ENCODE measurements at places on chromosomes 7 and 10. TPM values are rescaled to one million over a fixed set of nuclear protein-coding genes. Genes with fewer than 3 reads are reported as not detected.

- H3K27me3 ChIP-seq = no peaks in the 10 kb centered on the region
- no peak for DNase-seq
- H3K4me3 ChIP-seq = no peak overlapping the region
- no peak overlapping the region for H3K27ac ChIP-seq
These were observed 4.2 kb downstream of the CPVL start for GRCh38 chr7:29142021-29142727.

GRCh38 chr10:8640878-8641277 lies 586.4 kb downstream of the GATA3 start:
- no peaks in the 10 kb centered on the region for H3K27me3 ChIP-seq
- no peaks in the 10 kb centered on the region for H3K36me3 ChIP-seq
- H3K4me1 ChIP-seq = no peaks in the 10 kb centered on the region
- no peak overlapping the region for H3K4me3 ChIP-seq
- DNase-seq = no peak
- no peak overlapping the region for H3K27ac ChIP-seq

DNA sequence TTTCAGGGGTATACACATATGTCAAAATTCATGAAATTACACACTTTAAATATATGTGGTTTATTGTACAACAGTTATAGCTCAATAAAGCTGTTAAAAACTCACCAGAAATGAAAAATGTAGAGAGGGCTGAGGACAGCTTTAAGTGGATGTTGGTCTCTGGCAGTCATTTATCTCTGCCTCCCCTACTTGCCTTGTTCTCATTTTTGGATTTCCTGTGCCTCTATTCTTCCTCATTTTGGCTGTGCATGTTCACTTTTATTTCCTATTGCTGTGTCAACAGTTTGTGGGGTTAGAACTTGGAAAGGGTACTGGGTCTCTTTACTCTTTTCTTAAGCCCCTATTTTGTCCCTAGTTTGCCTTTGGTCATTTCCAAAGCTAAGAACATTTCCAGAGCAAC lies 18.6 kb upstream of the MEST start:
- no peaks in the 10 kb centered on the region for H3K27me3 ChIP-seq
- H3K4me3 ChIP-seq = no peak overlapping the region
- H3K36me3 ChIP-seq = no peaks in the 10 kb centered on the region
- H3K4me1 ChIP-seq = no peaks in the 10 kb centered on the region
- no peak for DNase-seq
- no peak overlapping the region for H3K27ac ChIP-seq

The NPSR1 gene
- not detected for total RNA-seq

DNA sequence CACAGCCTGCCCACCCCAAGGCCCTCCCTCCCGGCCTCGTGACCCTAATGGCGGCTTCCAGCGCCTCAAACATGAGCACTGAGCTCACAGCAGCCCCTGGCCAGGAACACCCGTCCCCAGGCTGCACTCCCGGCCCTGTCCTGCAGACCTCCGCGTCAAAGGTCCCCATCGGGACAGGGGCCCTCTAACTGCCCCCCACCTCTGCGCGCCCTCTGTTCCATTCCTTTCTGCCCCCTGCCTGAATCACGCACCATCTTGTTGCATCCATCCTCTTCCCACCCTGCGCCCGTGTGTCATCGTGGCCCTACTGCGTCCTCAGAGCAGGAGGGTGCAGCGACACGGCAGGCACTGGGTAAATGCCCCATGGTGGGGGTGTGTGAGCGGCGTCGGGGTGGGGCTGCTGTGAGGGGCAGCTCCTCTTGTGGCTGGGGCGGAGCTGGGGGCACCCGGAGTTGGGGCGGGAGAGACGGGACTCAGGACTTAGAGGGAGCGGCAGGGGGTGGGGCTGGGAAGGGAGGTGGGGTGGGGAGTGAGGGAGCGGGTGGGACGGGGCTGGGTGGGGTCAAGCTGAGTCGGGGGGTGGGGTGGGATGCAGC lies 13.4 kb downstream of the SLC29A4 start:
- H3K4me1 ChIP-seq = no peaks in the 10 kb centered on the region
- no peak overlapping the region for H3K27ac ChIP-seq
- DNase-seq = no peak
- no peaks in the 10 kb centered on the region for H3K27me3 ChIP-seq
- H3K4me3 ChIP-seq = no peak overlapping the region

- H3K36me3 ChIP-seq = no peaks in the 10 kb centered on the region
- no peaks in the 10 kb centered on the region for H3K4me1 ChIP-seq
- H3K4me3 ChIP-seq = no peak overlapping the region
- DNase-seq = no peak
- no peaks in the 10 kb centered on the region for H3K27me3 ChIP-seq
- no peak overlapping the region for H3K27ac ChIP-seq
These were observed 74.3 kb upstream of the PCGF5 start for GRCh38 chr10:91146146-91146545.

DNA sequence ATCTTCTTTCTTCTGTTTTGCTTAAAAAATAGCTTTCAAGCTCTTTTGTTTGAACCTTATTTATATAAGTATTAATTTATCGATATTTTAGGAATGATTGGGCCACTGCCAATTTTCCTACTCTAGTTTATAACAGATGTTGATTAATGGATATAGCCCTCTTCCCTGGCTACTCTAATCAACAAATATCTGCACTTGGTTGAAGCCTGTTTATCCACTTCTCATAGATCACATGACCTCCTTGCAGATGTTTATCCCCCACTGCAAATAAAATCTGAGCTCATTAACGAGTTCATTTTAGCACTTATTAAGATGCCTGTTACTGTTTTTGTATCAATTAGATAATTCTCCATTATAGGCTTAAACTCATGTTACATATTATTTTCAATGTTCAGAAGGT lies 715.3 kb downstream of the CNTNAP2 start:
- peaks cover 7% of the 10 kb centered on the region for H3K4me1 ChIP-seq
- no peak overlapping the region for H3K27ac ChIP-seq
- no peaks in the 10 kb centered on the region for H3K27me3 ChIP-seq
- no peak overlapping the region for H3K4me3 ChIP-seq
- H3K36me3 ChIP-seq = no peaks in the 10 kb centered on the region

The PRLHR gene
- not detected for total RNA-seq

GRCh38 chr10:43073191-43073590 lies 3.7 kb upstream of the RET start:
- no peak for DNase-seq
- H3K27ac ChIP-seq = no peak overlapping the region
- no peaks in the 10 kb centered on the region for H3K36me3 ChIP-seq

The GPRIN2 gene
- not detected for total RNA-seq

The SEPHS1 gene
- 124 TPM for total RNA-seq

- DNase-seq = peak; percentile 57
- H3K4me1 ChIP-seq = no peaks in the 10 kb centered on the region
- no peaks in the 10 kb centered on the region for H3K27me3 ChIP-seq
- H3K36me3 ChIP-seq = no peaks in the 10 kb centered on the region
- no peak overlapping the region for H3K4me3 ChIP-seq
These were observed 119.4 kb downstream of the GNAT3 start for GRCh38 chr7:80392229-80393169.

DNA sequence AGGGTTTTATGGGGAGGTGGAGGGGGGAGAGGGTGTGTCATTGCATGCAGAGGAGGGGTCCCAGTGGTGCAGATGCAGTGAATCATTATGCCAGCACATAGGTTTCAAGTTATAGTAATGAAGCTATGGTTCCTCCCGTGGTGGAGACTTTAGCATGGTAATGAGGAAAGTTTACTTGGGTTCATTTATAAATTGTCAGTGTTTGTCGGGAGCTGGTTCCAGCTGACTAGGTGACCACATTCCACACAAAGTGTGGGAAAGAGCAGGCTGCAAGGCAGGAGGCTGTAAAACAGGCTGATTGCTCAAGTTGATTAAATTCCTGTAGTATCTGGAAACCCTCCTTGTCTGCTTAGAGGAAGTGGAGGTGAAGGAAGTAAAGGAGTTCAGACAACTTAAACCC lies 78.9 kb downstream of the SRI start:
- no peak overlapping the region for H3K4me3 ChIP-seq
- no peaks in the 10 kb centered on the region for H3K36me3 ChIP-seq
- no peak overlapping the region for H3K27ac ChIP-seq
- no peak for DNase-seq
- no peaks in the 10 kb centered on the region for H3K27me3 ChIP-seq
- H3K4me1 ChIP-seq = no peaks in the 10 kb centered on the region

The GARIN1A gene
- 2.2 TPM for total RNA-seq

GRCh38 chr7:98724591-98724990 lies 107.5 kb downstream of the NPTX2 start:
- no peak for DNase-seq
- no peaks in the 10 kb centered on the region for H3K36me3 ChIP-seq
- H3K27me3 ChIP-seq = peaks cover 16% of the 10 kb centered on the region
- H3K4me3 ChIP-seq = no peak overlapping the region
- no peaks in the 10 kb centered on the region for H3K4me1 ChIP-seq

The PLAC9 gene
- total RNA-seq = not detected

DNA sequence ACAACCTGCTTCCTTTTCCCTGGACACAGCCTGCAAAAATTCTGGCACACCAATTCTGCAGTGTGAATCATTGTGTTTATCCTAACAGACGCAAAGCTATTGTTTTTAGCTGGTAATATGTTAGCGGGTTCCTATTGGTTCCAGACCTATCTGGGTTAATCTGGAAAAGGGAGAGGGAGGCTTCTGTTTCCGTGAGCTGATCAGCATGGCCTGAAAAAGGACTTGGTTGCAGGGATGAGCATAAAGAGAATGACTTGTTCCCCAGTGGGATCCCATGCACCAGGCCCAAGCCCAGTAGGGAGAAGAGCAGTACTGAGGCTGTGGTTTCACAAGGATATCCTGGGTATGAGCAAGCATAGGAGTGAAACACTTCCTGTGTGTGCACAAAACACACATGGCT lies 78.4 kb downstream of the PDE1C start:
- DNase-seq = no peak
- H3K4me1 ChIP-seq = no peaks in the 10 kb centered on the region
- no peaks in the 10 kb centered on the region for H3K36me3 ChIP-seq

The MYOZ1 gene
- 0.19 TPM for total RNA-seq

DNA sequence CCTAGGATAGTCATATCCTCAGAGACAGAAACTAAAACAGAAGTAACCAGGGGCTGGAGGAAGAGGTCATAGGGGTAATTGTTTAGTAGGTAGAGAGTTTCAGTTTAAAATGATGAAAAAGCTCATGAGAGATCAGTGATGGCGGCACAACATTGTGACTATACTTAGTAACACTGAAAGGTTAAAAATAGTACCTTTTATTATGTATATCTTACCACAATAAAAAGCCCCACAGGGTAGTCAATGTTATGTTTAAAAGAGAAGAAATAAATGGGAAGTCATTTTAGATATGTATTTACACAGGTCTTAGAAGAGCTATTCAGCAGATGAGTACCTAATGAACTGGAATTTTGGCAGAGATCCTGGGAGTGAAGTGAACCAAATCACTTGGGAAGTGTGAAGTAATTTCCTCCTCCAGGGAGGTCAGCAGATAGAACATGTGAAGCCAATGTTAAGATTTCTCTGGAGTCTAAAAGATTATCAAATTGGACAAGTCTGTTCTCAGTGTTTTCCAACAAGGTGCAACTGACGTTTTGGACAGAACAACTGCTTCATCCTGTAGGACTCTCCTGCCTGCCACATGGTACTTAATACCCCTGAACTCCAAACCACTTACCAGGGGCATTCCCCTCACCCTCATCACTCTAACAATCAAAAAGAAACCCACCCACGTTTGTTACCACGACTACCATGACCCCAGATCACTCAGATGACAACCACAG lies 6.4 kb downstream of the CDCA7L start:
- H3K27me3 ChIP-seq = no peaks in the 10 kb centered on the region
- no peak overlapping the region for H3K27ac ChIP-seq
- no peak overlapping the region for H3K4me3 ChIP-seq
- peaks cover 41% of the 10 kb centered on the region for H3K4me1 ChIP-seq
- peaks cover 12% of the 10 kb centered on the region for H3K36me3 ChIP-seq

Data from A673 (cell line).